CD8-positive, alpha-beta memory T cell (primary cell): ENCODE measurements at places on chromosomes 2 and 18. TPM values are rescaled to one million over a fixed set of nuclear protein-coding genes. Genes with fewer than 3 reads are reported as not detected.

DNA sequence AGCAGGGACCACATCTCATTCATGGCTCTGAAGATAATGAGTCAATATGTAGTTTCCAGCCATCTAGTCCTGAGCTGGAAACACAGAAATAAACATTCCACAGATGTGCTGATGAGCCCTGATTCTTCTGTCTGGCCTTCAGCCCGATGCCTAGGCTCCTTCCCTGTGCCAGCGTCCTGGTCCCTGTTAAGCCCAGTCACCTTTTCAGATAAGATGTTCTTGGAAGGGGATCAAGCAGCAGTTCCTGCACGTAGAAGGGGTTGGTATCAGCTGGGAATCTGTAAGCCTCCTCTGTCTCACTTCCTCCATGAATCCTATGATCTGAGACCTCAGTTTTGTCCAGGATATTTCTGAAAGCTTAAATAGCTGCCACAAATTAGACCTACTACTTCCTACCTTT is 149.3 kb downstream of the TTC32 start:
- DNase-seq: no peak

DNA sequence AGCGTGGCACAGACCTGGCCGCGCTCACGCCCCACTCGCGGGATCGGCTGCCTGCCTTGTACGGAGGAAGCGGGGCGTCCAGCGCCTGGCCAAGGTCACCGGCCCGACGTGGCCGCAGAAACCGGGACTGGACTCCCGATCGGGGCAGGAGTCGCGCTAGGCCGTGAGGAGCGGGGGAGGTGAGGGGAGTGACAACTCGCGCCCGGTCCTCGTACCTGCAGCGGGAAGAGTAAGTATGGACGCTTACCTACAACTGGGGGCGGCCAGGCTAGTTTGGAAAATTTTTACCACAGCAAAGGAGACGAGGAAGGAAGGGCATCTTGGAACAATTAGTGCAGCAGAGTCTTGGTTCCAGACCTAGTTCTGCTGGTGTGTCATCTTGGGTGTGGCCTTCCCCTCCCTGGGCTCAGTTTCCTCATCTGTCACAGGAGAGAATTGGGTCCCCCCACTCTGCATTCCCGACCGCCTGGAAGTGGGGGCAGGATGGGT is 693 bp downstream of the UBE2F start:
- peak; percentile 11 for DNase-seq

GRCh38 chr2:204339212-204339715 is 206.0 kb upstream of the PARD3B start:
- DNase-seq: no peak

DNA sequence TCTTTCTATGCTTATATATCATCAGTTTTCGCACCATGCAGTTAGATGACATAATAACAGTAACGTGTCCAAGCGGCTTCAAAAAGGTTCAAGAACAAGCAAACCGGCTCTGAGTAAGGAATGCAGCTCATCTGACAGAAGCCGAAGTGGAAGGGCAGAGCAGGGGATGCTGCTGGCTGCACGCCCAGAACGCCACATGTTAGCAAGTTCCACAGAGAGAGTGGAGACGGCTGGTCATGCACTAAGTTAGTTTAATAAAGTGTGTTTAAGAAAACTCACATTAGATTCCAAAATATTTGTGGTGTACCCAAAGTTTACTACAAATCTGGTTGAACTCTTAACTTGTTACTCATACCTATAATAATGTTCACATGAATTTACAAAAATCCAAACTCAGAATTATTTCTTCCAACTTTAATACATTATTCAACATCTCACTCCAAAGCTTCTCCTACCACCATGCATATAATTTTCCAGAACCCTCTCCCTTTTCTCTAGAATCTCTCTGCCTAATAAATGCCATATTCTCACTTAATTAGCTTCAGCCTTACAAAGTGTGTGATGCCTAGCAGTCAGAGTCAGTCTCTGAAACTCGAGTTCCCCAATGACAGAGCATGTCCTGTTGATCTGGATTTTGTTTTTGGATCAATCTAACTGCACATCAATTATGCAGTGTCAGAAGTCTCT is 170.0 kb downstream of the DNAH7 start:
- no peak for DNase-seq

DNA sequence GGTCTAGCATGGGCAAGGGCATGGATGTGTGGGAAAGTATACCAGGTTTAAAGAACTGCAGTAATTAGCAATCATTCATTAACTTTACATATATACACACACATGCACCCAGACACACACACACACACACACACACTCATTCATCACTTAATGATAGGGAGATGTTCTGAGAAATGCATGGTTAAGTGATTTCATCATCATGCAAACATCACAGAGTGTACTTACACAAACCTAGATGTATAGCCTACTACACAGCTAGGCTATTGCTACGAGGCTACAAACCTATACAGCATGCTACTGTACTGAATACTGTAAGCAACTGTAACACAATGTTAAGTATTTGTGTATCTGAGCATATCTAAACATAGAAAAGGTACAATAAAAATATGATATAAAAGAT is 83.6 kb downstream of the COLEC12 start:
- DNase-seq: no peak

DNA sequence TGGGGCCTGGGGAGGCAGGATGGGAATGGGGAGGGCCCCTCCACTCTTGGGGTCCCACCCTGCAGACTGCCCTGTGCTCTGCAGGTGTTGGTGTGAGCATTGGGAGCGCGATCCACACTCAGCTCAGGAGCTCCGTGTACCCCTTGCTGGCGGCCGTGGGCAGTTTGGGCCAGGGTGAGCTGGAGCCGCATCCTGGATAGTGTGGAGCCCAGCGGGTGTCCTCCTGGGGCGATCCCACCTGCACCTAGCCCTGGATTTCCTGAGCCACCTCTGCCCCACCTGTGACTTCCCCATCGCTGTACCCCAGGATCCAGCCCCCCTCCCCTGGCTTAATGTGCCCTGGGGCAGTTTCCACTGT is 2.6 kb downstream of the PROM2 start:
- DNase-seq: no peak

Gene CDH2
- polyA plus RNA-seq: 0.23 TPM

Gene SPAST
- 10.6 TPM for polyA plus RNA-seq
